ENCODE measurements at places on chromosomes 6 and 20.

- DNase-seq = peak; percentile 72
Measured at GRCh38 chr6:113672491-113673149, 184.5 kb upstream of the MARCKS start.

DNA sequence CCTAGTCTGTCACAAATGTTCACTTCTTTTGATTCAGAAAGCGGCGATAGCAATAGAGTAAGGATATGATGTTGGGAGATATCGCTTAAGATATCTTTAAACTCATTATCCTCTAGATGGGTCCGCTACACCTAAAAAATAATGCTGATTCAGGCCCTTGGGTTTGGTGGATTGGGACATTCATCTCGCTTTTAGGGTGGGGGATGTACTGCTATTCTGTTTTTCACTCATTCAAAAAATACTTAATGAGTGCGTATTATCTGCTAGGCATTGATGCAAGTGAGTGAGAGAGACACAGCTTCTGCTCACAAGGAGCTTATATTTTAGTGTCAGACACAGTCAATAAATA lies 118.3 kb upstream of the SUPT3H start:
- no peak for DNase-seq

GRCh38 chr6:53892707-53893106 lies 97.9 kb downstream of the LRRC1 start:
- DNase-seq = no peak

DNA sequence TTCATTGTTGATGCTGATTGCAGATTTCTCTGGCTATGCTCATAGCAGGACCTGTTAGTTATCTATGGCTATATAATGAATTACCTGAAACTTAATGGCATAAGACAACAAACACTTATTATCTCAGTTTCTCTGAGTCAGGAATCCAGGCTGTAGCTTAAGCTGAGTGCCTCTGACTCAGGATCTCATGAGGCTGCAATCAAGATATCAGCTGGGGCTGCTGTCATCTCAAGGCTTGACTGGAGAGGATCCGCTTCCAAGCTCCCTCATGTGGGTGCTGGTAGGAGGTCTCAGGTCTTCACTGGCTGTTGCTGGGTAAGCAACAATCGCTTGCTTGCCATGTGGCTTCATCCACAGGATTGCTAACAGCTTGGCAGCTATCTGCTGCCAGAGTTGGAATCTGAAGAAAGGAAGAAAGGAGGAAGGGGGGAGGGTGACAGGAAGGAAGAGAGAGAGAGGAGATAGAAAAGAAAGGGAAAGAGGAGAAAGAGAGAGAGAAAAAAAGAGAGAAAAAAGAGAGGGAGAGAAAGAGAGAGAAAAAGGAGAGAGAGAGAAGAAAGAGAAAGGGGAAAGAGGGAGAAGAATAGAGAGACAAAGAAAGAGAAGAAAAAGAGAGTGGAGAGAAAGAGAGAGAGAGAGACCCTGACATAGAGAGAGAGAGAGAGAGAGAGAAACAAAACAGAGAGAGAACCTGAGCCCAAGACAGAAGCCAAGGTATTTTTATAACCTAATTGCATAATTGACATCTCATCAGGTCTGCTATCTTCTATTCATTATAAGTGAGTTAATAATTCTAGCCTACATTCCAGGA lies 579.0 kb upstream of the BTBD3 start:
- peak; percentile 38 for DNase-seq

DNA sequence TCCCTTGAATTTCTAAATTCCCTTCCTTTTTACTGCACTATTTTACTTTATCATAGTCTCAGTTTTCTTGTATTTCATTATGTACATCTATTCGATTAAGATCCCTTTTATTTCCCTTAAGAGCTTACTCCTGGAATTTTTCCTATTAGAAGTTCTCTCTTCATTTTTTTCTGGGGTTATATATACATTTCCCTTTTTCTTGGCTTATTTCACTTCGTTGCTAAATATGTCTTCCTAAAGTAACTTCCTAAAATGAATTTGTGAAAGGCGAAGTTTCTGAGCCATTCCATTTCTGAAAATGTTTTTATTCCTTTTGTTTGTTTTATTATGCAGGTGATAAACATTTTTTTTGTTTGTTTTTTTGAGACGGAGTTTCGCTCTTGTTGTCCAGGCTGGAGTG lies 5.9 kb upstream of the CD109 start:
- no peak for DNase-seq

DNA sequence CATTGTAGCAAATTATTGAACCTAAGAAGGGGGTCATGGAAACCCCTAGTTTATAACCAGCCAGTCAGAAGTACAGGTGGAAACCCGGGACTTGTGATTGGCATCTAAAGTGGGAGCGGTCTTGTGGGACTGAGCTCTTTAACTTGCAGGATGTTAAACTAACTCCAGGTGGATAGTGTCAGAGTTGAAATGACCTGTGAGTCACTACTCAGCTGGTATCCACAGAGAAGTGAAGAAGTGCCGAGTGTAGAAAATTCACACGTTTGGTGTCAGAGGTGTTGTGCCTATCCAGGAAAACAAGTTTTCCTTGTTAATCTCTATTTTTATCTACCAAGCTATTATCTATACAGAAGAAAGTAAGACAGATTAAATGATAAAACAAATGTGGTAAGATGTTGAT lies 179.7 kb downstream of the ADGRG6 start:
- DNase-seq = no peak

GRCh38 chr6:113920663-113921267 lies 50.2 kb downstream of the HDAC2 start:
- no peak for DNase-seq

DNA sequence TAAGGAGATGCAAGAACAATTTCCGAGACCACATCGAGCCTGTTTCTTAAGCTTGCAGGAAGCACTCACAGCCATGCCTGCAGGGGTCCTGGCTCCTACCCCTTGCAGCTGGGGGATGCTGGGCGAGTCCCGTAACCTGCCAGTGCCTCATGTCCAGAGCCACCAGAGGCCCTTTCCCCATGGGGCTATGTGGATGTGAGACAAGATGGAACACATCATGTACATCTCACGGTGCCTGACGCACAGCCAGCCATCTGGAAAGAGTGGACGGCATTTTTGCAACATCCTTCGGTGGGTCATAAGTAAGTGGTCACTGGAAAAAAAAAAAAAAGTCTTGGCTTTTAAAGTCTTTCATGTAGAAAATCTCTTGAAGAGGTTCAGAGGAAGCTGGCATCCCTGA lies 72.8 kb downstream of the CDH4 start:
- DNase-seq = no peak

DNA sequence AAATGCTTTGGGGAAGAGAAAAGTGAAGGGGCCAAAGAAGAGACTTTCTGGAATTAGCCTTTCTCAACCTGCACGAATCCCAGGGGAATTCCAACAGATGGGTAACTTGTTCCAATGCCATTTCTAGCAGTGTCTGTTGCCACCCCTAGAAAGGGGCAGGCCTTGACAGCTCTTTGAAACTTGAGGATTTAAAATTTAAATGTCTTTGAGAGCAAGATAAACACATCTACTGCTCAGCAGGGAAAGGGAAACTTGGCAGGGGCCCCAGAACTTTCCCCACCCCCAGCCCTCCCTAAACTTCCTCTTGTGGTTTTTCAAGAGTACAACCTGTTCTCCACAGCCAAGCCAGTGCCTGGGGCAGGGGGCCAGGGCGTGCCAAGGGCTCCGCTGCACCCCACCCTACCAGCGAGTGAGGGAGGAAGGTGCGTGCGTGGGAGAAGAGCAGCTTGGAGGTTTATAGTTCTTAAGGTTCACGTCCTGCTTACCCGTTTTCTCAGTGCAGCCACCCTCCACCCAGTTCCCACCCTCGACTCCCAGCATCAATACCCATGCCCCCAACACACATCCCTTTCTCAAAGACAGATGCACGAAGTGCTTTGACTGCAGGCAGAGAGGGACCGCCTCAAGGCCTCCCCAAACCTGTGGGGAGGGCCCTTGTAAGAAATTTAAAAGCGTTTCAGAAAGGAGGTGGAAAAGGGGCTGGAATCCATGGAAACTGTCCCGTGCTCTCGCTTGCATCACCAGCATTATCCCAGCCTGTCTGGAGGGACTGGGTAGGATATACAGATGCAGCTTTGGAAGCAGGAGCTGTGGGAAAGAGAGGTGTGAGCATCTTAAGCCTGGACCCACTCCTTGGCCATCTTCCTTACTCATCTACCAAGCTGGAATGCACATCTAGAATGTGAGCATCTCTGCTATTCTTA lies 4.5 kb upstream of the TAF8 start:
- DNase-seq = peak; percentile 93

DNA sequence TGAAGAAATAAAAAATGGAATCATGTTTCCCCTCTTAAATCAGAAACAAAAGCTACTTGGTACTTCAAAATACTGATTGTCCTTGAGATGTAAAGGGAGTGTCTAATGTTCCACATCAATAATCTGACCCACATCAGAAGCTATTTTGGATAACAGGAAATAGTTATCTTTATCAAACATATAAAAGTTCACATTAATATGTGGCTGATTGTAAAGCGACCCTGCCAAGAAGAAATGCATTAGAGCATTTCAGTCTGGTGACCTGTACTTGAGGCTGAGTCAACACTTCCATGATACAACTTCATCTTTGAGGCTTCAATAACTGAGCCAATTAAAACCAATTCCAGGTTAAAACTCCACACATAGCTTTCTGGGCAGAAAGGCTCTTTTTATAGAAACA lies 31.8 kb downstream of the SYNE1 start:
- DNase-seq = peak; percentile 60
